ENCODE measurements at places on chromosomes 3 and 15. TPM values are rescaled to one million over a fixed set of nuclear protein-coding genes. Genes with fewer than 3 reads are reported as not detected.

LAMB2 gene
- total RNA-seq = 536 TPM

TRH gene
- 61.5 TPM for total RNA-seq

BCHE gene
- total RNA-seq = 41.0 TPM

NANOGP8 gene
- total RNA-seq = 0.61 TPM

CEP70 gene
- total RNA-seq = 43.3 TPM

FBXL22 gene
- 0.83 TPM for total RNA-seq

XCR1 gene
- not detected for total RNA-seq

EBLN2 gene
- total RNA-seq = 8.5 TPM

KPNA4 gene
- 45.0 TPM for total RNA-seq

CA12 gene
- total RNA-seq = 25.1 TPM

SPINK8 gene
- 1.0 TPM for total RNA-seq

DPPA2 gene
- total RNA-seq = not detected

MOBP gene
- 433 TPM for total RNA-seq

OSTN gene
- 0.17 TPM for total RNA-seq

ZBED2 gene
- total RNA-seq = 0.11 TPM

SIDT1 gene
- total RNA-seq = 49.6 TPM

LRRC57 gene
- 30.9 TPM for total RNA-seq

TP63 gene
- 4.3 TPM for total RNA-seq

GASK1A gene
- 40.1 TPM for total RNA-seq

CPNE9 gene
- 3.3 TPM for total RNA-seq

ARGFX gene
- total RNA-seq = not detected

THPO gene
- 0.40 TPM for total RNA-seq

CYP8B1 gene
- total RNA-seq = not detected

CACNA2D2 gene
- total RNA-seq = 11.6 TPM
